ENCODE measurements at places on chromosomes 11 and 22.

DNA sequence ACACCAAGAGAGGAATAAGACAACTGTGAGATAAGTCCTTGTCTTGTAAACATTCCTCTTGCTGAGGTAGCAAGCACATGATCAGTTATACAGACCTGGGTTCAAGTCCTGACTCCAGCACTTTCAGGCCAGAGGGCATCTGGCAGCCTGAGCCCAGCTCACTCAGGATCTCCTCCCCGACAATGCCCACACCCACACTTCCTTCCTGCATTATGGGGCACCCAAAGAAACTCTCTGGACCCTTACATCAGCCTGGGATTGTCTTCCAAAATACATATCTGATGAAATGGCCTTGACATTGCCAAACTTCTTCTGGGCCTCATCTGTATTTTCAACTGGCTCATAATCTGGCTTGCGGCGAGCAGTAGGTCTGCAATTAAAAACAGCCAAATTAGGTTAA lies 48.6 kb downstream of the ARFGAP3 start:
- DNase-seq: no peak

- DNase-seq: no peak
Observed at GRCh38 chr11:1075341-1075911, 752 bp downstream of the MUC2 start.

- DNase-seq: no peak
Observed at GRCh38 chr11:8719211-8719649, 36.6 kb downstream of the RPL27A start.

- no peak for DNase-seq
Observed at GRCh38 chr11:119671561-119672015, 57.4 kb downstream of the NECTIN1 start.

All from stimulated activated CD4-positive, alpha-beta T cell treated with anti-CD3 and anti-CD28 coated beads, Interleukin-2, amount 100 ng/mL, for 48 hours (primary cell).